AG09309 (cell line): ENCODE measurements at places on chromosomes 16 and 17.

GRCh38 chr17:29156781-29157180, 23.4 kb downstream of the MYO18A start:
- DNase-seq, result no peak

DNA sequence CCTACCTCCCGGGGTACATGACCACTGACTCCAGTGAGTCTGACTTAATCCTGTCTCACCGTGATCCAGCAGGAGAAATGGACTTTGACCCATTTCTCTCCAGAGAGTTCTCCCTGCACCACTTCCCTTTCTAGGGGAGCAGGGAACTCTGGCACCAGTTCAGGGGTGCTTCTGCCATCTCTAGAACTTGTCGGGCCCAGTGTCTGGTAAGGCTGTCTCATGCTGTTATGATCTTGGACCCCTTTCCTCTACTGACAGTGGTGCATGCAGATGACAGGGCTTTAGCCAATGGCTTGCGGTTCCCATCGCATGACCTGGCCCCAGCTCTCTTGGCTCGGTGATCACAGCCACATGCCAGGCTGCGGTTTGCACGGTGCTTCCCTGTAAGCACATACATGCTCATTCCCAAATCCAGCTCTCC, 62.0 kb downstream of the SLC39A11 start:
- no peak for DNase-seq

DNA sequence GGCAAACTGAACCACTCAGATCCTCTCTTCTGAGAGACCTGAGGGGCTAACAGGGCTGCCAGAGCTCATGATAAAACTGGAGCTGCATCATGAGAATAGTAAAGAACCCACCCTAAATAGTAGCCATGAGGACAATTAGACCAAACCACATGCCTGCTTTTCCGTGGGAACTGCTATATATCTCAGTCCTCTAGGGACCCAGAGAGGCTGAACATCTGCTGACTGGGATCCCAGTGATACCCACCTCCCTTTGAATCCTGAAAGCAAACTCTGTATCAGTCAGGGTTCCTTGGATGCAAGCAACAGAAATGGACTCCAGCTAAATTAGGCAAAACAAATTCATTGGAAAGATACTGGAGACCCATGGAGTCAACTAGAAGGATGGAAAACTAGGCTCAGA, 6.5 kb downstream of the MT1X start:
- no peak for DNase-seq

DNA sequence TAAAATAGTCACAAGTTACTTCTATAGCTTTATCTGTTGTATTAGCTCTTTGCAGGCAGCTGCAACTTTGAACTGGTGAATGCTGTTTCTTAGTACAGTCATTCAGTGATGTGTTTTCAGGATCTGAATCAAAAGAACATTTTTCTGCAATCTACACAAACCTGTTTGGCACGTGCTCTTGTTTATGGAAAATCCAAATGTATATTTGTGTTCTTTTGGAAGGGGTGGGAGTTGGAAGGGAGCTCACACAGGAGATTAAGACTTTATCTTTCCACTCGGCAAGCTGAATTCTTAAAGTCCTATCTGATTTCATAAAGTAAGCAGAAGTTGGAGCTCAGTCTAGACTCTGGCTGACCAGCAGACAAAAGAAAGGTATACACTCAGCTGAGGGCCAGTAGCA, 300.2 kb downstream of the MAP2K6 start:
- DNase-seq, result no peak

- DNase-seq, result no peak
Observed at GRCh38 chr17:68246271-68247028, 1.4 kb upstream of the AMZ2 start.

- DNase-seq, result no peak
Observed at GRCh38 chr17:8622191-8622590, 8.3 kb downstream of the MYH10 start.

- DNase-seq, result no peak
Observed at GRCh38 chr17:47252209-47252608, 1.4 kb upstream of the ITGB3 start.

GRCh38 chr16:50251375-50252081, 14.8 kb upstream of the ADCY7 start:
- DNase-seq, result peak; percentile 92

DNA sequence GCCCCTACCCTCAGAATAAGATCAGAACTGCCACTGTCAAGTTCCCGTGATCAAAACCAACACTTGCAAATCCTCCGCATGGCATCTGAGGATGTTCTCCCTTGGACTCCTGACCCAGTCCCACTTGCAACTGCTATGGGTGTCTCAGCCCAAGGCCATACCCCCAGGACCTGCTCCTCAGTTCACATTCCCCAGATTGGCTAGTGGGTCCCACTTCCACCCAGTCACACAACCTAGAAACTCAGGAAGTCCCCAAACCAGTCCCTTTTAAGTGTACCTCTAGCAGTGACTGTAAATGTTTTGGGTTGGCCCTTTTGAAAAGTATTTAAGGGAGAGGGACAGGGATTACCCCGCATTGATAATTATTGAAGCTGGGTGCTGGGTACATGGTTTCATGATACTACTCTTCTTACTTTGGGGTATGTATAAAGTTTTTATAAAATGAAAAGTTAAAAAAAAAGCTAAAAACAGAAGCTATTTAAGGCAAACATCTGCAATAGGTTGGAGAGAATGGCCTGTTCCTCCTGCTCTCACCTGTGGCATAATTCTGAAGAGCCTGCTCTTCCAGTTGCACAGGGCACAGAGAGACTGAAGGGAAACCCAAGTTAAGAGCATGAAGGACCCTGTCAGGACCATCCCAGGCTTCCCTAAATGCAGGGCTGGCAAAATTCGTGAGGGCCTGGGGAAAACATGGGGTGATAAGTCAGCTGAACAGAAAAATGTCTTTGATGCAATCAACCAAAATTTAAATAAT, 42.5 kb downstream of the ERN1 start:
- no peak for DNase-seq

GRCh38 chr16:70434484-70435260, 4.2 kb downstream of the ST3GAL2 start:
- no peak for DNase-seq

DNA sequence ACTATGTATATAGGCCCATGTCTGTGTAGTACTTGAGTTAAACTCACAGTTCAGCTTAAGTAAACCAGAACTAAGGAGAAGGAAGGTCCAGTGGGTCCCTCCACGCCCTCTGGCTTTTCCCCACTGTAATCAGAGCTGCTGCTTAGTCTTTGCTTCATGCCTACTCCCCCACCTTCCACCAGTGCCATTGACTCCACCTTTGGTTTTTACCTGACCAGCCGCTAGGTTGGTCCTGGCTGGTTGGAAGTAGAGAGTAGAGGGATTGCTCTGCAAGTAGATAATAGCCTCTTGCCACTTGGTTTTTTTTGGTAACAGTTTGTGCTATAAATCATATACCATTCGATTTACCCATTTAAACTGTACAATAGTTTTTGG, 22.8 kb upstream of the PHKG2 start:
- no peak for DNase-seq

DNA sequence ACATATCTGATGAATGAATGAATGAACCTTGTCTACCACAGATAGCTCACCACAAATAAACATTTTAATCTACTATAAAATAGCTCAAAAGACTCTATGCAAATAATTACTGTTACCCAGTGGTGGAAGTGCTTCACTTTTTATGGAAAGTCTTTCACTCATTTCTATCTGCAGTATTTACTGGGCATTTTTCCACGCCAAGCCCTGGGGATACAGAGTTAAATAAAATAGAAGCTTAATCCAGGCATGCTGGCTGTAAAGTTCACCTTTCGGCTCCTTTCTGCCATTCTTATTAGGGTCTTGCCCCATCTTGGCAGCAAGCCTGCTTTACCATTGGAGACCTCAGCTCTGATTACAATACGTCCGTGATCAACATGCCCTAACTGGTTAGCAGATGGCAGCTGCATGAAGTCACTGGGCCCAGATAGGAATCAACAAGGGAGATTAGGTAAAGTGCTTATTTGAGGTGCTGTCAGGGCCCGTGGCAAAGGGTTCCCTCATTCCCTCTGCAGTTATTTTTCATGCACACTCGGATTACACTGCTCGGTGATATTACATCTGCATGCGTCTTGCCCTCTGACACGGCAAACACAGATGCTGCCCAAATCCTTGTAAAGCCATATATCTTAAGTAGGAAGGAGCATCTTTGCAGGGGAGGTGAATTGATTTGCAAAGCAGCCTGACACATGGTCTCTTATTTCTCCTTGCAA, 648.9 kb downstream of the WWOX start:
- no peak for DNase-seq

DNA sequence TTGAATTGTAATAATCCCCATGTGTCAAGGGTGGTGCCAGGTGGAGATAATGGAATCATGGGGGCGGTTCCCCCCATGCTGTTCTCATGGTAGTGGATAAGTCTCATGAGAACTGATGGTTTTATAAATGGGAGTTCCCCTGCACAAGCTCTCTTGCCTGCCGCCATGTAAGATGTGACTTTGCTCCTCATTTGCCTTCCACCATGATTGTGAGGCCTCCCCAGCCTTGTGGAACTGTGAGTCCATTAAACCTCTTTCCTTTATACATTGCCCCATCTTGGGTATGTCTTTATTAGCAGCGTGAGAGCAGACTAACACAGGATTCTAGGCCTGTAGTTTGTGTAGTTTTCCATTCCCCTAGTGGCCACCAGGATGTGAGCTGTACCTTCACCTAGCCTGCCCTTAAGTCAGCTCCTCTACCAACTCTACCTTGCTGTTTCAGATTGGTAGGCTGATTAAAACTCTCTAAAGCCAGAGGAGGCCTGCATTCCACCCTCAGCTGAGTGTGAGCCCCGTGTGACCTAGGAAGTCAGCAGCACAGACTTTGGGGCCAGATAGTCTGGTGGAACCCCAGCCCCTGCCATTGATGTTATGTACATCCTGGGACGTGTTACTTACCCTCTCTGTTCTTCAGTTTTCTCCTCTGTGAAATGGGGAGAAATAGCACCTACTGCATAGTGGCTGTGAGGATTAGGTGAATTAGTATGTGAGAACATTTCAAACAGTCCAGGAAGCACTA, 252.4 kb upstream of the CACNG5 start:
- DNase-seq, result no peak

GRCh38 chr17:78255029-78255656, 23.7 kb downstream of the TMEM235 start:
- DNase-seq, result no peak

GRCh38 chr16:65658349-65658748, 536.5 kb upstream of the CDH11 start:
- peak; percentile 71 for DNase-seq

DNA sequence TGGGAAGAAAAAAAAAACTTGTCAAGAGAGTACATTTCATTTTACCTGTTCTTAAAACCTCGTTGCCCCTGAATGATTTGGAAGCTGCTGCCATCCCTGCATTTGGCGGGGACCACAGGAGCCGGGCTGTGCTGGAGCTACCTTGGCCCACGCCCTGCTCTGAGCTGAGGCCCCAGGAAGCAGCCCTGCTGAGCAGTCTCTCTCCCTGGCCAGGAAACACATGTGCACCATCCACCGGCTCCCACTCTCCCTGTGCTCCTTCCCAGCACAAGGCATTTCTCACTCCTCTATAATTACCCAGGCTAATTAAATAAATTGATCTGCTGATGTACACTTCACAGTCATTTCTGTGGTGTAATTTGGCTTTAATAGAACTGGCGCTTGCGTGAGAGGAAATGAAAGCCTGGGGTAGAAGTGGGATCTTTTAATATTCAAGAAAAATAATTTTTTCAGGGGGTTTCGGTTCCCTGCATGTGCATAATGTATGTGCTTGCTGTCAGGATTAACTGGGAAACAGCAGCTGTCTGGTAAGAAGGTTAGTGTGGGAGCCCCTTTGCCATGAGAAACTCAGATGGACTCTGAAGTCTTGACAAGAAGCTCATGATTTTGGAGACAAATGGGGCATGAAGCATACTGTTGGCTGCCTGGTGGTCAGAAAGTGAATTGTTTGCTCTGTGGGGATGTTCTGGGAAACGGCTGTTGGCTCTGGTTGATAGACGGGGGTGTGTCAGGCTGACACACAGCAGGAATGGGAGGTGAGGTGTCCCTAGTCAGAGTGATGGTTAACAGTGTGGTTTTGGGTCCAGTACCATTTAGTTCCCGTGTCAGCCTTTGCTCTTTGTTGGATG, 252.3 kb upstream of the EEF2KMT start:
- no peak for DNase-seq

DNA sequence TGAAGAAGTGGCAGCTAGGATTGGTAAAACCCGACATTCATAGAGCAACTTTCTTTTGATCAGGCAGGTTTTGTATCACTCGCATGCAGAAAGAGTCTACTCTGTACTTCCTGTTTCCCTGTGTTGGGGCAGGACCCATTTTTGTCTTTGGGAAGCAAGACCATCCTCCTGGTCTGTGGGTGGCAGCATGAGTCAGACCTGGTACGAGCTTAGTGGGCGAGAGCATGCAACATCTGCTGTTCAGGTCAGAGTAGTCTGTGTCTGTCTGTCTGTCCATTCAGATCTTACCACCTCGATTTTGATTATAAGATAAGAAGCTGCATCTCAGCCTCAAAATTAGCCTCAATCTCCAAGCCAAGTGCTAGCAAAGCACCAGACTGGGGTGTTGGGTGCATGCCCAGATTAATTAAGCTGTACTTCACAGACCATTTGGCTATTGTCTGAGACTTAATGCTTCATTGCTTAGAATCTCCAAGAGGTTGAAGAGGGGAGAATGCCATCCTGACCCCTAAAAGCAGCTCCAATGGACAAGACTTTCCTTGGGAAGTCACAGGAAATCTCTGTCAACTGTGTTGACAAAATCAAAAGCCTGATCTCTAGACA, 110.9 kb downstream of the XYLT1 start:
- DNase-seq, result peak; percentile 31

- DNase-seq, result no peak
Observed at GRCh38 chr16:52526830-52527229, 20.1 kb downstream of the TOX3 start.

DNA sequence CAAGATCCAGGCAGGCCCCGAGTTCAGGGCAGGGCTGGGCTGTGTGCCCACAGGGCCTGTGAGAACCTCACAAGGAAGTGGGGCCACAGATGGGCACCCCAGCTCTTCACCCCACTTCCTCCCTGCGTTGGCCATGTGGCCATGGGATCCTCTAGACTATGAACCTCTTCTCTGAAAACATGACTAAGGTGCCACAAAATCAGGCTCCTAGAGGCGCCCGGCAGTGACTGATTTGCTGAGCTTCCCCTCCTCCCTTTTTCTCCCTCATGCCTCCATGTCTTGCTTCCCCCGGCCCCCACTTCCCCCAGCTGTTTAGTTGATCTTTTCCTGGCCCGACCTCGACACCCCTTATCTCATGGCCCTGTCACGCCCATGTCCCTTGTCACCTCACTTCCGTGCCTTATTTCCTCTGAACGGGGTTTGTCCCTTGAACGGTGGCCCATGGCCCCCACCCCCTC, 87.1 kb downstream of the KCNJ12 start:
- DNase-seq, result no peak

- no peak for DNase-seq
Observed at GRCh38 chr17:61469949-61470348, 17.7 kb downstream of the TBX4 start.

GRCh38 chr16:88356124-88356726, 26.5 kb upstream of the ZNF469 start:
- DNase-seq, result no peak

GRCh38 chr17:44610871-44611270, 45.4 kb upstream of the MEIOC start:
- no peak for DNase-seq
